ENCODE measurements at places on chromosomes 6 and 20.

- no peak for DNase-seq
Observed at GRCh38 chr6:28353981-28354676, 4.4 kb downstream of the ZKSCAN3 start.

- DNase-seq: no peak
Observed at GRCh38 chr6:4660377-4661321, 115.6 kb upstream of the CDYL start.

GRCh38 chr20:8304124-8304816, 172.2 kb downstream of the PLCB1 start:
- no peak for DNase-seq

- DNase-seq: no peak
Observed at GRCh38 chr6:47687432-47687831, 10.9 kb upstream of the ADGRF4 start.

DNA sequence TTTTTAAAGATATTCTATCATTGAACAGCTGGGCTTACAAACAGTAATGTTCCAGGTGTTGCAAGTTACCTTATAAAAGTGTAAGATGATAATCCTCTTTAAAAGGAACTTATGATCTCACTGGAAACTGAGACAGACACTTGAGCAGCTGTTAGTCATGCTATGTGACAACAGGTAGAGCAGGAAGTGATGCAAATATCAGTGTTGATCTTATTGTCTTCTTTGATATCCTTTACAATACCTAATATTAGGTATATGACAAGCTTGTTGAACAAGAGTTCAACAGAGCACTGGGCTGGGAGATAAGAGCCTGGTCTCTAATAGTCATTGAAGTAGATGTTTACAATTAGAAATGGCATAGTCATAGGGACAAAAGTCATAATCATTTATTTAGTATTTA, 150.0 kb downstream of the UBE3D start:
- no peak for DNase-seq

All from fibroblast of skin of left quadriceps (primary cell).